ENCODE measurements at places on chromosomes 12 and 14. TPM values are rescaled to one million over a fixed set of nuclear protein-coding genes. Genes with fewer than 3 reads are reported as not detected.

GRCh38 chr12:55696796-55697462 lies 10.8 kb downstream of the ITGA7 start:
- no peak for DNase-seq

DNA sequence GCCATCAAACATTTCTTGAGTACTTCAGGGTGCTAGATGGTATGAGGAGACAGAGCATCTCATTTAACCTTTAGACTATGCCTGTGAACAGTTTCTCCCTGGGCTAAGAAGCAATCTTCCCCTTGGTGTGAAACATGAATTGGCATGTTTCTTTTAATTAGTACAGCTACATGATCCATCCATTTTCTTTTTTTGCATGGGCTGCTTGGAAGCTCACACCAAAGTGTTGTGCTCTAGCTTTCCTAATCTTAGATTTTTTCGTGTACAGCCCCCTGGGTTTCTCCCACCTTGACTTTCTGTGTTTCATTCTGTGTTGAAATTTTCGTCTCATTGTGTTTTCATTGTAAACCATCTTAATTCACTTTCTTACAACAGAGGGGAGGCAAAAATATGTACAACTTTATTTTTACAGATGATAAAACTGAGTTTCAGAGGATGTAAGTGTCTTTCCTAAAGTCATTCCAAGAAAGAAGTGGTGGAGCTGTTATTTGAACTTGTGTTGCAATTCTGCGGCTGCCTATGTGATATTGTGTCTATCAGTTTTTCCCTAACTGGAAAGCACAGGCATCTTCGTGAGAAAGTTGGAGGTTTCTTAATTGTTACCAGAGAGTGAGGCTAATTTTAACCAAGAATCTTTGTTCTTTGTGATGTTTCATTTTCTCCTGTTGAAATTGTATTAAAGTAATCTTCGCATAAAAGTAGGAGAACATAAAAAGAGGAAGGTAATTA lies 64.5 kb downstream of the DAAM1 start:
- no peak for DNase-seq

GRCh38 chr14:93821051-93821450 lies 32.8 kb upstream of the PRIMA1 start:
- DNase-seq: no peak

- DNase-seq: peak; percentile 52
Observed at GRCh38 chr12:54360717-54361456, 3.4 kb downstream of the GPR84 start.

DNA sequence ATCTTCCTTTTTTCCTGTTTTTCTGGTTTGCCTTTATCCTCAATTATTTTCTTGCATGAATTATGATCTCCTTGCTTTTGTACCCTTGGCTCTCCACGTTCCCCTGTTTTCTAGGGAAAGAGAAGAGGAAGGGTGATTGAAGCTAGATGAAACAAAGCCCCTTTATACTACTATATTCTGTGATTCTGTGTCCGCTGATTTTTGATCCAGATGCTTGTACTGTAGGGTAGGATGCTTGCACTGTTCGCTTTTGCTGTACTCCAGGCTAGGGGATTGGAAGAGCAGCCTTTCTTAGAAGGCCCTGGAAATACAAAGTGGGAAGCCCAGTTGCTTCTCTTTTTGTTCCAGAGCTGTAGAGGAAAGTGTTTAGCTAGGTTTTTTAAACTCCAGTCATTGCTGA lies 35.1 kb upstream of the KLHDC2 start:
- DNase-seq: no peak

DNA sequence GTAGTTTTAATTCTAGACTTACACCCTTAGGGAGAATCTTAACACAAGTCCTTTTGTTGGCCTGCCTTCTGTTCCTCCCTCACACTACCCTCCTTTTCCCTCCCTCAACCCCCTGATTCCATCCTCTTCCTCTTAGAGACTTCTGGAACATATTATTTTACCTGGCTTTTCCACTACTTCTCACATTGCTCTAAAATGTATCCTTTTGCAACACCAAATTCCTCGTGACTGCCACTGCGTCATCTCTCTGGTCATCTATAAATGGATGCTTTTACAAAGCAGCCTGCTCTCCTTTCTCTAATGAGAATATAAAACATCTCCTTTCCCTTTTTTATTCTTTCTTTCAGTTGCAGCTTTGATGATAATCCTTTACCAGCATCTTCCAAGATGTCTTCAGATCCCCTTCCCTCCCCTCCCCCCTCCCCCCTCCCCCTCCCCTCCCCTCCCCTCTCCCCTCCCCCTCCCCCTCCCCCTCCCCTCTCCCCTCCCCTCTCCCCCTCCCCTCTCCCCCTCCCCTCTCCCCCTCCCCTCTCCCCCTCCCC lies 93.6 kb downstream of the DIP2B start:
- no peak for DNase-seq

DNA sequence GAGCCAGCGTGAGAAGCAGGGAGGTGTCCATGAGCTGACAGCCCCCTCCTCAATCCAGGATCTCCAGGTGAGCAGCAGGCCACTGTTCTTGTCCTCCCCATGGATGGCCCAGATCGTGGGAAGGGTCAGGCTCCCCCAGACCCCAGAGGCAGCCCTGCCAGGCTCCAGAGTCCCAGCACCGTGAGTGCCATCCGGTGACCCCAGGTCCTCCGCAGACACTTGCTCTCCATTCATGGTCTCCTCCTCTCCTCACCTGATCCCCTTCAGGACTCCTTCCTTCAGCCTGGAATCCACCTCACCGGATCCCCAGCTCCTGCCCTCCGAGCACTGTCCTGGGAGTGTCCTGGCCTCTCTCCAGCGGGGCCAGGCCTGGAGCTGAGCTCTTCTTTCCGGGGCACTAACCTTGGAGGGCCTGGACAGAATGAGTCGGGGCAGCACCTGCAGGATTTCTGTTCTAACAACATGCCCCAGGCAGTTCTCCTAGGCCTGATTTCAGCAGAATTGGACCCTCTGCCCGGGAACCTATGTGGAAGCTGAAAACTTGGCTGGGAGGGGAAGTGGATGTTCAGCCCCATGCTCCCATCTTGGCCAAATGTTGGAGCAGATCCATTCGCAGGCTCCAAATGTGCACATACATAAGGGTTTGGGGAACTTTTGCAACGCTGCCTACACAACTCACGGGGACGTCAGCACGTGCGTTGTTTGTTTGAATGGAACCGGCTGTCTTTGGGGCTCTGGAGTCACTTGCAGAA lies 341.6 kb upstream of the SFSWAP start:
- no peak for DNase-seq

DNA sequence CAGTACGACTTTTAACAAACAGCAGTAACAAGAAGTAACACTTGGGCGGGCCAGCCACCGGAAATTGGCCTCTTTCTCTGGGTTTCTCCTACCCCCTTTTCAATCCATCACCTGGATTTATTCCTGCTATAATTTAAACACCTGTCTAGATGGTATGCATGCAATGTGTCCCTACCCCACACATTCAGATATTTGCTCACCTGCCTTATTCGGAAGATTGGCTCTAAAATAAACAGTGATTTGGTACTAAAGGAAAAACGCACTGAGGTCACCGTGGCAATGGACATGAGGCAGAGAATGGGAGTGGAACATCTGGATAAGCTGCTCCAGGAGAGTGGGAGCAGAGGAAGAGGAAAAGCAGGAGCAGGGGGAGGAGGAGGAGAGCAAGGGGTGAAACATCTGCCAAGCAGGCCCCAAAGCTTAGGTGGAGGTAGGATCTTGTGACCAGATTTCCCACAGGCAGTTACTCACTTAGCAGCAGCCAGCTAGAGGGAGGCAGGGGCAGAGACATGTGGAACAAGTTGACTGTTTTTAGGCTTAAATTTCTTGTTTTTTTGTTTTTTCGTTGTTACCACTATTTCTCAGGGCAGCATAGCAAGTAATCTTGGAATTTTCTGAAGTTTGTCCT lies 150.9 kb downstream of the TTLL5 start:
- DNase-seq: no peak

- DNase-seq: no peak
Observed at GRCh38 chr14:94673781-94674231, 61.6 kb downstream of the SERPINA3 start.

DNA sequence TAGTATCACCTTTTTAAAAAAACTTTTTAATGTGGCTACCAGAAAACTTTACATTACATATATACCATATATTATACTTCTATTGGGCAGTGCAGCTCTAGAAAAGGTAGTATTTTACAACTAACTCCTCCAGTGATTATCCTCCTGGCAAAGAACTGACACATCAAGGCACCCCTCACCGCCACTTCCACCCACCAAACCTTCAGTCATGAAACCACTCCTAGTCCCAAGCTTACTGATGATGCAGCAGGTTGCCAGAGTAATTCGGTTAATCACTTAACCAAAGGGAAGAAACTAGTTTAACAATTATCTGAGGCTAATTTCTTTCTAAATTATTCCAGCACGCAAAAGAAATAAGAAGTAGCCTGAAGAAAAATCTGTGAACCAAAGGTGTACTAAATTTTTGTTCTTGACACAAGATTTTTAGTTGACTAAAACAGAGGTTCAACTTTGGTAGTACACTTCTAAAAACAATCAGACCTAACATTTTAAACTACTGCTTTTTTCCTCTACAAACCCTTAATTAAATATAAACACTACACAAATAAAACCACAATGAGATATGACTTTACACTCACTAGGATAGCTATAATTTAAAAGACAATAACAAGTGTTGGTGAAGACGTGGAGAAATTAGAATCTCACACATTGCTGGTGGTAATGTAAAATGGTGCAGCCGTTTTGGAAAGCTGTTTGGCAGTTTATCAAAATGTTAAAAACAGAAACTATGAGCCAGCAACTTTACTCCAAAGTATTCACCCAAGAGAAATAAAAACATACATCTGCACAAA lies 16.7 kb downstream of the SPPL3 start:
- no peak for DNase-seq

DNA sequence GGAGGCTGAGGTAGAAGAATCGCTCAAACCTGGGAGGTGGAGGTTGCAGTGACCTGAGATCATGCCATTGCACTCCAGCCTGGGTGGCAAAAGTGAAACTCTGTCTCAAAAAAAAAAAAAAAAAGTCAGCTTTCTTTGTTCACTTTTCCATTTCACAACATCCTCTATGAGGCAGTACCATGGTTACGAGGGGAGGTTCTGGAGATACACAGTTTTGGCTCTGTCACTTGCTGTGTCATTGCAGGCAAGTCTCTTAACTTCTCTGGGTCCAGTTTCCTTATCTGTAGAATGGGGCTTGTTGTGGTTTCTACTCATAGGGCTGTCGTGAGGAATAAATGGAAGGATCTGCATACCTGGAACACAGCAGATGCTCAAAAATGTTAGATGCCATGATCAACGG lies 75.6 kb upstream of the SLC24A4 start:
- DNase-seq: no peak

Gene DHRS2
- total RNA-seq: not detected

Gene GPR68
- total RNA-seq: 0.53 TPM

Gene SDR9C7
- not detected for total RNA-seq

Gene GPR65
- 13.7 TPM for total RNA-seq

Gene ATF7IP
- total RNA-seq: 201 TPM

Data from B cell (primary cell).